ENCODE measurements at places on chromosomes 13 and 19.
A peak's percentile ranks its signal among the peaks of the same experiment; 100 is the strongest.

DNA sequence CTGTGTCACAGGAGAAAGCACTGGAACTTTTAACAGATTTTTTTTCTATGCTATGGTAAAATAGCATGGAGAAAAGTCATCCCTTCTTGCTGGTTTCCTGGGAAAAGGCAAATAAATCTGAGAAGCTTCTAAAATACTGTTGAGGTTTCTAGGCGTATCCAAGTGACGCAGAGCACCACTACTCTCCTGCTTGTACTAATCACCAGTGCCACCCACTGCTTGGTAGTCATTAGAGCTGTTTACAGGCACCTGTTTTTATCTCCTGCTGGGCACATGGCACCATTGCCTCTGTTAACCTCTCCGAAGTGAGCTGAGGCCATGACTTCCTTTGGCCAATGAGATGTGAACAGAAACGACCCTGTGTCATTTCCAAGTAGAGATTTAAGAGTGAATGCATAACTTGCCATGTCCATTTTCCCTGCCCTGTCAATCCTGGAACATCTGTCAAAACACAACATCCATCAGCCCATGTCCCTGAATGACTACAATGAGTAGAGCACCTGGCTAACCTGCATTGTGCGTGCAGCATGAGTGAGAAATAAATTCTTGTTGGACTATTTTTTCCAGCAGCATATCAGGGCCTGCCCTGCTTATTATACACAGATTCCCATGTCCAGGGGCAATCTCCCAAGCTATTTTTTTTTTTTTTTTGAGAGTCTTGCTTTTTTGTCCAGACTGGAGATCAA, 17.3 kb upstream of the OXGR1 start:
- no peak for DNase-seq

DNA sequence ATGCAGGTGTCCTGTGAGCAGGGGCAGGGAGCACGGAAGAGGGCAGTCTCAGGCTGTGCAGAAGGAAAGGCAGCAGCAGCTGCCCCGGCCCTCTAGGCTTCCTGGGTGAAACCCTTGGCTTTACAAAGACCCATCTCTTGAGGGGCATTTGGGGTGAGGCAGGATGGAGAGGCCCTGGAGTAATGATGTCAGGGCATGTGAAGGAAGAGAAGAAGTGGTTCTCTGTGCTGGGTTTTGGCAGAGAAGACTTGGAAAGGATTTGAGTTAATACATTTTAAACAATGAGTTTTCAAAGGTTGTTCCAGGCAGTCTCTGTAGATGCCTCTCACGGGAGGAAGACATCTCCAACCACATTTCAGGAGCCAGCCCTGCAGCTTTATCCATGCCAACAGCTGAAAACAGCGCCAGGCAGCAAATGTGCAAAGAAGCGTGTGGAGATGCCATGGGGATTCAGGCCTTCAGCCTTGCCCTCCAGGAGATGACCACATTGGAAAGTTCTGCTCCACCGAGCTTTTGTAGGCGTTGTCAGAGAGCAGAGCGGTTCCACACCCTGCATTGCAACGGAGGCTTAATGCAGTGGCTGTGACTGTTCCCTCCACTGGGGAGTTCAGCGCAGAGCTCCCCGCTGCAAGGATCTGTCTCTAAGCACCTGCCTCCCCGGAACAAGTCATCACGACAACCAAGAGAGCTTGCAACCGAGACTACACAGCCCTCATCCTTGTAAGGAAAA, 322.8 kb downstream of the UQCRFS1 start:
- DNase-seq, result no peak

- peak; percentile 64 for DNase-seq
These were observed 36.4 kb upstream of the NANOS3 start for GRCh38 chr19:13840305-13841085.

GRCh38 chr19:2037651-2038255, 13.3 kb downstream of the MKNK2 start:
- DNase-seq, result no peak

- DNase-seq, result no peak
These were observed 14.3 kb downstream of the SLC15A1 start for GRCh38 chr13:98738213-98738612.

- DNase-seq, result no peak
These were observed 1.0 kb upstream of the ETHE1 start for GRCh38 chr19:43527860-43528622.

DNA sequence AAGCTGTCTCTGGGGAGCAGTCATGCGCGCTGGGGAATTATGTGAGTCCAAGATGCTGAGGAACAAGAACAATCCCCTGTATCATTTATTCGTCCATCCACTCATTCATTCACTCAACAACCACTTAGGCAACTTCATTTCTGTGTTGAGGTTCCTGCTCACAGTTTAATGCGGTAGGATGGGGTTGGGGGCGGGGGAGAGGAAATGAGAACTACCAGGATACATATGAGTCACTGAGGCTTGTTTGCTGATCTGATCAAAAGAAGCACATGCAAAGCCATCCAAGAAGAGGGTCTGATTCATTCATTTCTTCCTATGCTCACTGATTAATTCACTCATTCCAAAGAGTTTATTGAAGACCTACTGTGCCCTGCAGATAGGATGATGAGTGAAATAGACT, 20.9 kb downstream of the ZNF536 start:
- DNase-seq, result peak; percentile 42

All from fibroblast of skin of scalp (primary cell).